SK-N-DZ (cell line): ENCODE measurements at places on chromosomes 6 and 20.

- DNase-seq: no peak
Observed at GRCh38 chr20:38617011-38617829, 15.6 kb downstream of the ARHGAP40 start.

DNA sequence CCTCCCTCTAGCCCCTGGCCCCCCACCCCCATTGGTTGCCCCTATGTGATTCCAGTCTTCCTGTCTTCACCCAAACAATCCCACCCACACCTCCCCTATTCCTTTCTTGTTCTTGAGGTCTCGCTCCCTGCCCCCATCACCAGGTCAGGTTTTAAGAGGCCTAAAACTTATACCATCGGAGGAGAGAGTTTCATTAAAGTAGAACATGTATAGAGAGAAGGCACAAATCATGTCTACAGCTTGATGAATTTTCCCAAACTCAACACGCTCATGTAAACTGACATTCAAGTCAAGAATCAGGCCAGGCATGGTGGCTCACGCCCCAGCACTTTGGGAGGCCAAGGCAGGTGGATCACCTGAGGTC, 44.5 kb downstream of the TGM2 start:
- DNase-seq: no peak

- no peak for DNase-seq
Observed at GRCh38 chr6:24859608-24860200, 61.0 kb upstream of the ARMH2 start.

DNA sequence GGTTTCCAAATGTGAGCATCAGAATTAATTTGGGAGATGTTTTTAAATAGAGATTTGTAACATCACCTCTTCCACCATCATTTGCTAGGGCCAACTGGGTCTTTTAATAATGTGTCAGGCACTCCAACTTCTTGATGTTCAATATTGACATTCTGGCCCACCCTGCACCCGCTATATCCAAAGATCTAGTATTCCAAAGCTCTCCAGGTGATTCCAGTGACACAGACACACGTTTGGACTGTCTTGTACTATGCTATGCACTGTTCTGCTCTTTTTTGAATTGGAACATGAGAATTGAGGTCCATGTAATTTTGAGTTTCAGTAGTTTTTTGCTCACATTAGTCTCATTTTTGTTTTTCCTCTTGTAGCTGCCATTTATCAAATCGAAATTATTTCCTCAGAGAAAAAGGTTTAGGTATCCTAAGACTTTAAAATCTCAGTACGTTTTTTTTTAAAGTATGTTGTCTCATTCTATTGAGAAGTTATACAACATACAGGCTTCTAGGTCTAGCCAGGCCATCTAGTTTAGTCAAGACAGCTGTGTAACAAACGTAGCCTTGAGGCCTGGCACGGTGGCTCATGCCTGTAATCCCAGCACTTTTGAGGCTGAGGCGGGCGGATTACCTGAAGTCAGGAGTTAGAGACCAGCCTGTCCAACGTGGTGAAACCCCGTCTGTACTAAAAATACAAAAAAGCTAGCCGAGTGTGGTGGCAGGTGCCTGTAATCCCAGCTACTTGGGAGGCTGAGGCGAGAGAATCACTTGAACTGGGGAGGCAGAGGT, 3.1 kb downstream of the BICRAL start:
- DNase-seq: no peak

DNA sequence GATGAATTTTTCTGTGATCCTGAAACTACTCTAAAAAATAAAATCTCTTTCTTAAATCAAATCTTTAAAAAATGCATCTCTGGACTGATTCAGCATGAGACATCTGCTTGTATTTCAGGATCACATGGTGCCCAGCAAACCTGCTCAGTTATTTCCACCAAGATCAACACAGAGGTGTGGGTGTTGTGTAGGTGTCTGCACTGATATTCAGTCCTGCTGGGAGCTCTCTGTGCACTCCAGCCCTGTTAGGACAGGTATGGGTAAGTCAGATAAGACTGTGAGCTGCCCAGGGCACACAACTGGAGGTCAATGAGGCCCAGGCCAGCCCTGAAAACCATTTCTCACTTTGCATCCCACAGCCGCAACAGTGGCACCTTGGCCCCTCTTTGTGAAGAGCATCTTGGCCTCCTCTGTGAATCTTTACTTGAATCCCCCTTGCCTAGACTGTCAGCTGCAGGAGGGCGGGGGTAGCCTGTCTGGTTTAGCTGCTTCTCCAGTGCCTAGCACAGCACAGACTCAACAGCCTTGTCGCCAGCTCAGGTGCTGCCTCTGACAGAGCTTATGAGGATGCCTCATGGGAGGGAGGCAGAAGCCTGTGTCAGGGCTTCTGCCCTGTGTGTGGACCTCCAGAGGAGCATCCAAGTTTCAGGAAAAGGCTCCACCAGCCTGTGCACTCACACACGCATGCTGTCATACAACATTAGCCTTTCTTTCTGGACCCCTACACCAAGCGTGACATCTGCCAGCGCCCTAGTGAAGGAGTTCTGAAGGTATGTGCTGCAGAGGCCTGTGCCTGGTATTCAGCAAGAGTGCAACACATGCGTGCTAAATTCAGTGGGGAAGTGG, 187.6 kb upstream of the CST7 start:
- DNase-seq: no peak

DNA sequence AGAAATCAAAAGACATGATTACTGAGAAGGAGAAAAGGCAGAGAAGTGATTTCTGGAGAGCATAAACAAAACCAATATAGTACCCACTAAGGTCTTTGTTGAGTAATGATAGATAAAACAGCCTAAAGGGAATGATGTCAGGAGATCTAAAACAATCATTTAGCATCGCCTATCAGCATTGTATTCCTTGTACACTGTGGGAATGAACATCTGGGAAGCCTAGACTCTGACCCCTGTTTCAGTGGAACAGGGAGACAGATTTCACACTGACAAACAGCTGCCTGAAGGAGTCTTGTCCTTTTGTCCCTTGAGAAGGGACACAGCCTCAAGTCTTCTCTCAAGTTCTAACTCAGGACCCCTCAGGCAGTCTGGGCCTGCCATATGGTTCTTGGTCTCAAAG, 1.7 kb downstream of the ASIP start:
- no peak for DNase-seq

DNA sequence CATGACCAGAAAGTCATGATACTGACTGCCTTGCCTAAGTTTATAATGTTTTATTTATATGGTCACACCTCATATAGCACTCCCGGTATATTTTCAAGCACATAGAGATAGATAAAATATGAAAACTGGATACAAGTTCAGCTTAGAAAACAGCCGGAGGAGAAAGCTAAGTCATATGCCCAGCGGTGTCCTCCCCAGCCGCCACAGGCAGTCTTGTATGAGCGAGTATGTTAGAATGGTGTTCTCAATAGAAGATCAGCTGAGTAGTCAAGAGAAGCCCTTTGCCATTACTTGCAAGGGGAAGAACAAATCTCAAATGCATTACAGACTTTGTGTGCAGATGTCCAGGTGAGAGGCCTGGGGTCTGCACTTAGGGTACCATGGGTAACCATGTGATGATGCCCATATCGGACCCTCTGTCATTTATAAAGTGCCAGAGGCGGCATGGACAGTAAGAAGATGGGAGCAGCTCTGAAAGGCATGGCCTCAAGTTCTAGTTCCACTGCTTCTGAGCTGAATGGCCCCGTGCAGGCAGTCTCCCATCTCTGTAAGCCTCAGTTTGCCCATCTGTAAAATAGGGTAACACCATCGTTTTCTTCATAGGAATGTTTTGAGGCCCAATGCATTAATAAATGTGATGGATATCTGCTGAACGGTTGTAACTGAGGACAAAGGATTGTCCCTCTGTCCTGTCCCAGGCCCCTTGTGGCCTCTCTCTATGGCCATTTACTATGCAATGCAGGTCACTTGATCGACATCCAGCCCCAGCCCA, 195.7 kb upstream of the SNX9 start:
- DNase-seq: no peak

GRCh38 chr6:73515204-73515655, 5.6 kb downstream of the EEF1A1 start:
- DNase-seq: no peak

- peak; percentile 37 for DNase-seq
Observed at GRCh38 chr20:58523072-58523970, 8.1 kb upstream of the APCDD1L start.

DNA sequence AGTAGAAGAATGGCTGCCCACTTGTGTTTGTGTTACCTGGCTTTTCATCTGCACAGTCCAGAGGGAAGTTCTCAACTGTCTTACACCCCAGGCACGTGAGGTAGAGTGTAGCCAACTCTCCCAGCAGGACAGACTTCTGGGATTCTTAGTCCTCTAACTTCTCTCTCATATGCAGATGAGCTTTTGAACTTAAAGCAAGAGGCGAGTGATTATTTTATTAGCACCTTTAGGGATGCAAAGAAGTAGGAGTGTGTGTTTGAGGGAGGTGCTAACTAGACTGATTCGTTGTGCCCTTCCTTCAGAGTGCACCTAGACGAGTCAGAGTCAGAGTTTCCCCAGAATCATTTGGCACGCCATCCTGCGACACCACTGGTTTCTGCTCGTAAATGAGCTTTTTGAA, 10.8 kb downstream of the CDYL start:
- DNase-seq: no peak

- peak; percentile 66 for DNase-seq
Observed at GRCh38 chr6:16762550-16763477, 1.6 kb upstream of the ATXN1 start.

- DNase-seq: no peak
Observed at GRCh38 chr6:3419624-3420272, 37.1 kb downstream of the SLC22A23 start.
